ENCODE measurements at places on chromosomes 12 and 14.

DNA sequence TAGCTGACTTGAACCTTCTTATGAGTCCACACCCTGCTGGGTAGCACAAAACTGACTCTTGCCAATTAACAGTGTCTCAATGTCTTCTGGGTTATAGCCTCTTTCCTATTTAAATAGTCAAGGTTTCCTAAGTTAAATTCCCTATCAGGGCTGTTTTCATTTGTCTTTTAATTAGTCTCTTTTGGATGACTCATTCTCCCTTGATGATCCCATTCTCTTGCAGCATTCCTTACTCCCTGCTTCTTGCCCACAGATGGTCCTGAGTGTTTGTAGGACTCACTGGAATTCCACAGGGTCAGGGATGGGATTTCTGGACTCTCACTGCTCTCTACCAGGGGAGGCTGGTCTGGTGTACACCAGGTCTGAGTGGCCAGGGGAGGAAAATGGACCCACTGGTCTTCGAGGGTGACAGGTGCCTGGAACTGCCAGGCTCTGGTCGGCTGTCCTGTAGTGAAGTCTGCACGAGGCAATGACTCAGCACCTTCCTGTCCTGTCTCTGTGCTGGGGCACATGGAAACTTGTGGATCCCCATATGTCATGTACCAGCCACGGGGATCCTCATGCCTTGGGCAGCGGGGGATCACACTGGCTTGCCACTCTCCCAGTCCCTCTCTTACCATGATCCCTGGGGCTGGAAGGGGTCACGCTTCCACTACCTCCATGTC, 236.5 kb upstream of the PELI2 start:
- no peak for DNase-seq

DNA sequence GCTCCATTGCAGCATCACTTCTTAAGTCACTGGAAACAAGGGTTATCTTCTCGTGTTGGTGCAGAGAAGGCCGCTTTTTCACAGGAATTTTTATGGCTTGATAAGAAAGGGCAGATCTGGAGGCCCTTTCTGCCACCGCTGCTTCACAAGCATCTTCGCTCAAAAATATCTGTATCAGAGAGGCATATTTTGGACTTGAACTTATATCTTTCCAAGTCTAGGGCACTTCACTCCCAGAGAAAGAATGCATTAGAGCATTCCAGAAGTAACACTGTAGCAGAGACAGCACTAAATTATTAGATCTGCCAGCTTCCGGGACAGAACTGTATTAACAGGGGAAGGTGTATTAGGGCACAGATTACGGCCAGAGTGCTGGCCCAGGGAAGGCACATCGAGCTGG, 151.7 kb upstream of the AMIGO2 start:
- DNase-seq: no peak

GRCh38 chr14:65594882-65595237, 182.3 kb downstream of the FUT8 start:
- no peak for DNase-seq

DNA sequence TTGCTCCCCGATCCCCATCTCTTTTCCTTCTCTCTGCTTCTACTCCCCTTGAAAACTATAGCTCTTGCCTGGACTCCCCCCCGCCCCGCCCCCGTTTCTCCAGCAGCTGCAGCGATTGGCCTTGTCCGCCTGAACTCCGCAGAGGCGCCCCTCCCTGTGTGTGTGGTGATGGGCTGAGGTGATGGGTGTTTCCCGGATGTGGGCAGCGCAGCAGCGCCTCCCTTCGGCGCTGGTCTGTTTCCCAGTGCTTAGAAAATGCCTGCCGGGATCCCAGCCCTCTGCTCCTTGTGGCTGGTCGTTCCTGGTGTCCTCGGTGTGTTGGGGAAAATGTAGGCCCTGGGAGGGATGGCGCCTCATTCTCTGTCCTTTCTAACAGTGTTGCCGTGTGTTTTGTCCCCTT, 43.3 kb downstream of the GALNT8 start:
- DNase-seq: no peak

GRCh38 chr12:14443531-14443930, 78.0 kb downstream of the ATF7IP start:
- no peak for DNase-seq

GRCh38 chr12:114220311-114220710, 185.6 kb downstream of the TBX5 start:
- no peak for DNase-seq

GRCh38 chr12:76176940-76177339, 92.5 kb upstream of the NAP1L1 start:
- DNase-seq: no peak

GRCh38 chr12:49064767-49065152, 4.2 kb upstream of the KMT2D start:
- no peak for DNase-seq

Data from cortex of kidney (tissue), 1 donor.